Spinal cord (tissue), 10 donors: ENCODE measurements at places on chromosomes 2 and 18. TPM values are rescaled to one million over a fixed set of nuclear protein-coding genes. Genes with fewer than 3 reads are reported as not detected.

Gene GPBAR1
- polyA plus RNA-seq: 0.74 TPM

Gene KCNF1
- 19.7 TPM for polyA plus RNA-seq

Gene MAP2
- polyA plus RNA-seq: 669 TPM

Gene ARHGAP25
- 3.9 TPM for polyA plus RNA-seq

Gene LRP1B
- polyA plus RNA-seq: 31.8 TPM

Gene MYO3B
- polyA plus RNA-seq: 0.51 TPM
